A549 treated with CpdA at 1 μM for 4 hours (cell line): ENCODE measurements at places on chromosomes 13 and 19. TPM values are rescaled to one million over a fixed set of nuclear protein-coding genes. Genes with fewer than 3 reads are reported as not detected.

Gene TBXA2R
- total RNA-seq = 0.54 to 0.91 TPM (median 0.74 TPM) in 5 replicates

Gene UBE2L5
- total RNA-seq = not detected in 5 replicates

Gene PLK5
- total RNA-seq = not detected in 5 replicates

Gene AXL
- 136 to 158 TPM (median 140 TPM) in 5 replicates for total RNA-seq

Gene SLITRK5
- total RNA-seq = 0.38 to 0.54 TPM (median 0.50 TPM) in 5 replicates

Gene MCOLN1
- 8.1 to 13.6 TPM (median 11.5 TPM) in 5 replicates for total RNA-seq

Gene MCEMP1
- not detected in 5 replicates for total RNA-seq

Gene ELSPBP1
- not detected in 5 replicates for total RNA-seq

Gene GSX1
- not detected in 5 replicates for total RNA-seq

Gene LGI4
- total RNA-seq = 0.06 to 0.27 TPM (median 0.13 TPM) in 4 of 5 replicates, not detected in the other
